Gastrocnemius medialis (tissue), 4 donors: ENCODE measurements at places on chromosomes 5 and 9. TPM values are rescaled to one million over a fixed set of nuclear protein-coding genes. Genes with fewer than 3 reads are reported as not detected.

The ARHGEF28 gene
- 1.1 TPM for total RNA-seq

The ATP6V0E1 gene
- 154 TPM for total RNA-seq

The ELOVL7 gene
- 1.0 TPM for total RNA-seq

The OBP2B gene
- total RNA-seq = not detected

- H3K4me3 ChIP-seq = no peak overlapping the region
- DNase-seq = no peak
- no peaks in the 10 kb centered on the region for H3K36me3 ChIP-seq
- no peak overlapping the region for H3K27ac ChIP-seq
- no peaks in the 10 kb centered on the region for H3K4me1 ChIP-seq
These were observed 28.8 kb downstream of the PRRX2 start for GRCh38 chr9:129694243-129694646.

GRCh38 chr9:124783830-124784229 lies 6.9 kb downstream of the OLFML2A start:
- no peaks in the 10 kb centered on the region for H3K36me3 ChIP-seq
- no peak overlapping the region for H3K4me3 ChIP-seq

DNA sequence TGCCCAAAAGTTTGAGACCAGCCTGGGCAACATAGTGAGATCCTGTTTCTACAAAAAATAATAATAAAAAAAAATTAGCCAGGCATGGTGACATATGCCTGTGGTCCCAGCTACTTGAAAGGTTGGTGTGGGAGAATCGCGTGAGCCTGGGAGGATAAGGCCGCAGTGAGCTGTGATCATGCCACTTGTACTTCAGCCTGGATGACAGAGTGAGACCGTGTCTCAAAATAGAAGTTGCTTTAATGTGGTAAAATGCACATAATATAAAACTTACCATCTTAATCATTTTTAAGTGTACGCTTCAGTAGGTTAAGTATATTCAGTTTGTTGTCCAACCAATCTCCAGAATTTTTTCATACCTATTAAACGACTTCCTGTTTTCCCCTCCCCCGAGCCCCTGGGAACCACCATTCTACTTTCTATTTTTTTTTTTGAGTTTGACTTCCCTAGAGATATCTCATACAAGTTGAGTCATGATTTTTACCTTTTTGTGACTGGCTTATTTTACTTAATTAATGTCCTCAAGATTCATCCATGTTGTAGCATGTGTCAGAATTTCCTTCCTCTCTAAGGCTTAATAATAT lies 120.1 kb upstream of the POC5 start:
- H3K27ac ChIP-seq = no peak overlapping the region
- no peaks in the 10 kb centered on the region for H3K36me3 ChIP-seq
- no peaks in the 10 kb centered on the region for H3K4me1 ChIP-seq
- no peak for DNase-seq

DNA sequence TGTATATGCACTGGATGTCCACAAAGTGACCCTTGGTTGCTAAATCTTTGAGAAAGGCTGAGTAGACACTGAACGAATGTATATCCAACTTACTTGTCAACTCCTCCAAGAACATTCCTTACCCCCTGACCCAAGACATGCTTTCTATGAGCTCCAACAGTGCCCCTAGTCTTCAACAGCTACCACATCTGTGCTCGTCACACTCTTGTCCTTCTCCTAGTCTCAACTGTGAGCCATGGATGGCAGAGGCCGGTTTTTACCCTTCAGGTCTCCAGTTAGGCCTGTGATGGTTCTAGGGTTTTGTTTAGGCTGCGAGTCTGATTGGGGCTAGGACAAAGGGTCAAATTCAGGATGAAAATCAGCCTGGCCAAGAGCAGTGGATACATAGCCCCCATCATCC lies 19.0 kb upstream of the GPX3 start:
- H3K4me1 ChIP-seq = peaks cover 25% of the 10 kb centered on the region
- H3K27ac ChIP-seq = no peak overlapping the region

DNA sequence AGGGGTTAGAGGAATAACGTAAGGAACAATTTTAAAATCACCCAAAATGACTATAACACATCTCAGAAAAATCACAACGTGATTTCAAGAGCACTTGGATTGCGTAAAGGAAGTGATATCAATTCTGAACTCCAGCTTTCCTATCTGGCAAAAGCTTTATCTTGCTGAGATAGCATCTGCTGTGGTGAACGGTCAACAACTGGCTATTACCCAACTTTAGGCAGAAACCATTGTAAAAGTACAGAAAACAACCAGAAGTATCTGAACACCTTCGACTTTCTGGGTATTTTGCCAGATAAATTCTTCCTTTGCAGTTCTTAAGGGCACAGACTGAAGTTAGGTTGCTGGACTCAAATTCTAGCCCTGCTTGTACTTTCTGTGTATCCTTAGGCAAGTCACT lies 9.2 kb downstream of the ABLIM3 start:
- no peak overlapping the region for H3K4me3 ChIP-seq
- H3K4me1 ChIP-seq = peaks cover 64% of the 10 kb centered on the region

GRCh38 chr5:10987925-10988504 lies 227.0 kb upstream of the DAP start:
- no peaks in the 10 kb centered on the region for H3K4me1 ChIP-seq
- H3K4me3 ChIP-seq = no peak overlapping the region
- H3K27ac ChIP-seq = no peak overlapping the region

DNA sequence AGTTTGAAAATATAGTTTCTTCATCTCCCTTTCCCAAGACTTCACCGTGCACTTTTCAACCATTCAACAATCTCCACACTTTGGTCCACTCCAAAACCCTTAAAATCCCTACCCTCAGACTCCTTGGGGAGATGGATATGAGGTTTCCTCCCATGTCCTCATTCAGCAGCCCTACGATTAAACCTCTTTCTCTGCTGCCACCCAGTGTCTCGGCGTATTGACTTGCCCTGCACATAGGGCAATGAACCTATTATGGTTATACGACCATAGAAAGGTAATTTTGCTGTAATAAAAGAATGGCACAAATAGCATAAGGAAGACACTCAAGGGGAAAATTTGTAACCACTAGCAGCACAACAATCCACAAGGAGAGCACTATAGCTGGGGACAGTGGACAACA lies 803.5 kb downstream of the TLE1 start:
- no peaks in the 10 kb centered on the region for H3K36me3 ChIP-seq
- H3K27ac ChIP-seq = no peak overlapping the region
- no peak for DNase-seq
- H3K4me3 ChIP-seq = no peak overlapping the region
- no peaks in the 10 kb centered on the region for H3K27me3 ChIP-seq
- peaks cover 4% of the 10 kb centered on the region for H3K4me1 ChIP-seq
